ENCODE measurements at places on chromosomes 2 and 18.

DNA sequence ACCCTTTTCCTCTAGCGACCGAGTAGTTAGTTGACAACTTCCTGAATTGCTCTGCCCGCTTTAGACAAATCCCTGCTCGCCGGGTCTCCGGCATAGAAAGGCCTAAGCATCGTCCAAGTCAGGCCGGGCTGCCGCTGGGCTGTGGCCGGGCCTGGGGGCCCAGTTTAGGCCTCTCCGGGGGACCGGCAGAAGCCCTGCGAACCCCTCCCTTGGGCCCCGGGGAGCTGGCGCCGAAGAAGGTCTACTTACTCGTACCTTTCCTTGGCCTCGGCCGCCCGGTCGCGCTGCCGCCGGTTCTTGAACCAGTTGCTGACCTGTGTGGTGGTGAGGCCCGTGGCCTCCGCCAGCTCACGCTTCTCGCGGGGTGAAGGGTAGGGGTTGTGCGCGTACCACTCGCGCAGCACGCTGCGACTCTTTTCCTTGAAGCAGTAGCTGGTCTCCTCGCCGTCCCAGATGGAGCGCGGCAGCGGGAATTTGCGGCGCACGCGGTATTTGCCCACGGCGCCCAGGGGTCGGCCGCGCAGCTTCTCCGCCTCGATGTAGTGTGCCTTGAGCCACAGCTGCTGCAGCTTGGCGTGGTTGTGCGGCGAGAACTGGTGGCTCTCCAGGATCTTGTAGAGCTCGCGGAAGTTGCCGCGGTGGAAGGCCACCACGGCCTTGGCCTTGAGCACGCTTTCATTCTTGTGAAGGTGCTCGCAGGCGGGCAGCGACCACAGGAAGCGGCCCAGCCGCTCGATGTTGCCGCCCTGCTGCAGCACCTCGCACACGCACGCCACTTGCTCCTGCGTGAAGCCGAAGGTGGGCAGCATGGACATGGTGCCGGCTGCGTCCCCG, 739 bp downstream of the SIX2 start:
- DNase-seq = no peak

DNA sequence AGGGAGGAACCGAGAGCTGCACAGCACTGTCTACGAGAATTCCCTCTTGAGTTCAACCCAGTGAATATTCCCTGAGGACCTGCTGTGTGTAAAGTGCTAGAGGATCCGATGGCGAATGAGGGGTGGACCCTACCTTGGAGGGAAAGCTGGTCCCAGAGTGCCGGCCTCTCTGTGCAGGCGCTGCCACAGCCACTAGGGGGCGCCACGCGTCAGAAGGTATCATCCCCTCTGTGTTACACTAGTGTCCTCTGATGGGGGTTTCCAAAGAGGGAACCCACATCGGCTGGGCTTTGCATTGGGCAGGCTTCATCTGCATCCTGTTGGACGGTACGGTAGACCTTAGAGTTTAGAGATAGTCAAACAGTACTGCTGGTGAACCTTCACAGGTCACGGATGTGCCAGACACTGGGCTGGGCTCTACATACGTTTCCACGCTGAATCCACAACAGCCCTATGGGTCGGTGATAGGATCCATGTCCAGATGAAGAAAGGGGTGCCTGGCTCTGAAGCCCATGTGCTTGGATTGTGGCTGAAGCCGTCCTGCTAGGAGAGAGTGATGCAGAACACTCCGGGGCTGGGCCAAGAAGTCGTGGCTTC, 39.0 kb downstream of the COA5 start:
- DNase-seq = peak; percentile 54

DNA sequence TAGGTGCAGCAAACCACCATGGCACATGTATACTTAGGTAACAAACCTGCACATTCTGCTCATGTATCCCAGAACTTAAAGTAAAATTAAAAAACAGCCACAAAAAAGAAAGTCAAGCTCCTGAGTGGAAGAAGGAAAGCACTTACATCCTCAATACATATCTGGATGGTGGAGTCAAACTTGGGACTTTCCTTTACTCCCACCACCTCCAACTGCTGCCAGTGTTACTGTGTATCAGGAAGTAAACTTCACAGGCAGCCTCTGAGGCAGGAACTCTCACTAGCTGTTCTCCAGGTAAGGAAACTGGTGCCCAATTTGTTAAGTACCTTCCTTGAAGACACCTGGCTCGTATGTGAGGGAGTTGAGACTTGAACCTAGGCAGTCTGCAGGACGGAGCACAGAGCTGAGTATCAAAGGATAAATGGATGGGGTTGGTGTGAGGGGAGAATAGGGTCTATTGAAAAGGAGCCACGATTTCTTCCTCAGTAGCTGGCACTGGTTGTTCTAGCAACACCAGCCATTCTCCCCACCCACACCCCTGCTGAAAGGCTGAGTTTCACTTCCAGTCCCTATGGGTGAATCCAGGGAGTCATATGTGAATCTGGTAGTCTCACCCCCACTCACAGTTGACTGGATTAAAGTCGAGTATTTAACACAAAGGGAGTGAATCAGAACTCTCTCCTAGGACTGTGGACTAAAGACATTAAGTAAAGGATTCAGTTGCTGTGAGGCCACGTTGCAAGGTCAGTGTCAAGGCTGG, 50.0 kb upstream of the GPR39 start:
- DNase-seq = no peak

- DNase-seq = no peak
Observed at GRCh38 chr18:7822435-7823331, 255.6 kb downstream of the PTPRM start.

GRCh38 chr2:219906114-219907010, 278.9 kb downstream of the SLC4A3 start:
- no peak for DNase-seq

GRCh38 chr2:221268631-221269030, 303.5 kb downstream of the EPHA4 start:
- DNase-seq = no peak

DNA sequence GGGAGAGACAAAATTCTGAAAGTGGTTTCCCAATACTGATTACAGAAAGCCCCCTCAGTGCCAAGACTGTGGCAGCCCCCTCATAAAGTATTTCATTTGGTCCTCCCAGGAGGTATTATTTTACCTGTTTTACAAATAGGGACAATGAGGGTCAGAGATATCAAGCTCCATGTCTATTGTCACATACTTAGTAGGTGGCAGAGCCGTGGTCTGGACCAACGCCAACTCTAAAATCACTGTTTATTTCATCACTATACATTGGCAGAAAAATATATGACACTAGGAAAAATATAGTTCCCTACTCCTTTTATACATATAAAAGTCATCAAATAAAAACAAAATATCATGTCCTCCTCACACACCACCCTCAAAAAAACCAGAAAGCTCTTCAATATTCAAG, 68.6 kb downstream of the DHRS9 start:
- DNase-seq = no peak

- DNase-seq = no peak
Observed at GRCh38 chr2:176680916-176681516, 411.8 kb downstream of the MTX2 start.

GRCh38 chr2:163736433-163737189, 803 bp upstream of the FIGN start:
- no peak for DNase-seq

GRCh38 chr18:23144640-23145039, 9.4 kb downstream of the CABLES1 start:
- no peak for DNase-seq

DNA sequence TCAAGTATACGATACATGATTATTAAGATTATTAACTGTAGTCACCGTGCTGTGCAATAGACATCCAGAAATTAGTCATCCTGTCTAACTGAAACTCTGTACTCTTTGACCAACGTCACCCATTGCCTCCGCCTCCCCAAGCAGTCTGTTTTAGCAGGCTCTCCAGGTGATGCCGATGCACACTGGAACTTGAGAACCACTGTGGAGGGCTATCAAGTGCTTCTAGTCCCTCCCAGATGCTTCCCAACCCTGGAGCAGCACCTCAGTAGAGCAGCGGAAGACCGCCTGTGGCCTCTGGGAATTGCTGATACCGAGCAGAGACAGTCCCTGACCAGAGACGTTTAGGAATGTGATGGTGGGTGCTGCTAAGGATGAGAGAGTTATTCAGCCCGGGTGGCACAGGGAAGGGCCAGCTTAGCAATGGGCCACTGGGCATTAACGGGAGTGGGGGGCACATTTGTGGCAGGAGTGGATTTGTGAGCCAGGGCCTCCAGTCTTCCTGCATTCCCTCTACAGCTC, 50.7 kb downstream of the LIPG start:
- DNase-seq = no peak

DNA sequence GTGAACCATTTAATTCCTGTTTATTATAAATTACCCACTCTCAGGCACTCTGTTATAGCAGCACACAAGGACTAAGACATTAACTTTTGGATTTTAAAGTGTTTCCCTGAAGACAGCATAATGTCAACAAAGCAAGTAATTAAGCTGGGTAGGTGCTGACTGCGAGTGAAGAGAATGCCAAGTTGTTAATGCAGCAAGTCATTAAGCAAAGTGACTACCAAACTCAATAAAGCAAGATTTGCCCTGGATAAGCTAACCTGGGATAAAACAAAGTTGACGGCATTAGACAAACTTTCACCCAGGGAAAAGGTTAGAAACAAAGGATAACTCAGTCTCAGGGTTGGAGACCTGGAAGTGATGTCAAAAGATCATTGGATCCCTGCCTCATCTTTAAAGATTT, 28.4 kb upstream of the NABP1 start:
- DNase-seq = no peak

- no peak for DNase-seq
Observed at GRCh38 chr2:142980246-142981068, 103.0 kb downstream of the KYNU start.

DNA sequence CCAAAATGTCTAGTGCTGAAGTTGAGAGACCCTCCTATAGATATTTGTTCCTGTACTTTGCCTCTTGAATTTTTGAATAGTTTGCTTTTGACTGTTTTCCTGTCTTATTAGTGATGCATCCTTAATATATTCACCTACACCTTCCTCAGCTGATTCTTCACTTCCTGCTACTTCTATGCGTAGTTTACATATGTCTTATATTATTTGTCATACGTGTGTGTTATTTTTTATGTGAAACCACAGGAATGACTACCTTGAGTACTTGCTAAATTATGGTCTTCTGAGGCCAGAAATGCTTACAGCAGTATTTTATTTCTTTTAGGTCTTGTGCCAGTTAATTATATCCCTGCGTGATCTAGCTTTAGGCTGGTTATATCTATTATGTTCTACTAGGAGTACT, 9.9 kb downstream of the UBE2E3 start:
- DNase-seq = no peak

DNA sequence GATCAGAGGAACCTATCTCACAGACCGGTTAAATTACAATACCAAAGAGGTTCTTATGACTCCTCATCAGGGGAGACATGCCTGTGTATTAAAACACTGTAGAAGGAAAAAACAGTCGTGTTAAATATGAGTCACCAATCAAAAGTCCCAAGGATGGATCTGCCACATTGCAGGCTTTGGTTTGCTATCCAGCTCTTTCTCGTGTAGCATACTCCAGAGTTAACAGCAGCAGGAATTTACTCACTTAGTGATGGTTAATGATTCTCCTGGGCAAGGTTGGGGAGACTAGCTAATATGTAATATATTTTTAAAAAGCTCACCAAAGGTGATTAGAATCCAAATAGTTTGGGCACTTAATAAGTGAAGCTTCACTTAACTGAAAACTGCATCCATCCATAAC, 109.7 kb downstream of the MBD5 start:
- DNase-seq = no peak

- no peak for DNase-seq
Observed at GRCh38 chr2:106876699-106877098, 9.3 kb downstream of the ST6GAL2 start.

DNA sequence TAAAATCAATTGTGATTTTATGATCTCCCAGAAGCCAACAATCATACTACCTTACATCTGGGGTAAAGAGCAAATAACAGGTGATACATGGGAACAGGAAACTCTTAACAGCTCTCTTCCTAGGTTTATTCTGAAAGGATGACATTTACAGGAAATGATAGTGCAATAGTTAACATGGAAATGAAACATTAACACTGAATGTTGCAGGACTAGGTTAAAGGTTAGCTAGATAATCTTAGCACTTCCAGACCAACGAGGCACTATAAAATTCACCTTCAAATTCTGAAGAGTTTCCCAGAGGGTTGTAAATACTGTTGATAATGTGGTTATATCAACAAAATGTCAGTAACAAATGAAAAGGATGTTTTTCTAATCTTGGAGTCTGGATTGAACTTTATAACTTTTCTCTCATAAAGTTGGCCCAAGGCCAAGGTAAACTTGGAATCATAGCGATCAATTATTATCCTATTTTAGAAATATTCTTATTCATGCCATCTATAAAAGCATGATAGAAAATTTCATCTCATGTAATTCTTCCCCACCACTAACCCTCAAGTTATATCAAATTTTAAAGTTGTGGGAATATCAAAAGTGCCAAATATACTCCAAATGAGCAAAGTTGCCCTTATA, 32.9 kb upstream of the GCG start:
- DNase-seq = no peak

DNA sequence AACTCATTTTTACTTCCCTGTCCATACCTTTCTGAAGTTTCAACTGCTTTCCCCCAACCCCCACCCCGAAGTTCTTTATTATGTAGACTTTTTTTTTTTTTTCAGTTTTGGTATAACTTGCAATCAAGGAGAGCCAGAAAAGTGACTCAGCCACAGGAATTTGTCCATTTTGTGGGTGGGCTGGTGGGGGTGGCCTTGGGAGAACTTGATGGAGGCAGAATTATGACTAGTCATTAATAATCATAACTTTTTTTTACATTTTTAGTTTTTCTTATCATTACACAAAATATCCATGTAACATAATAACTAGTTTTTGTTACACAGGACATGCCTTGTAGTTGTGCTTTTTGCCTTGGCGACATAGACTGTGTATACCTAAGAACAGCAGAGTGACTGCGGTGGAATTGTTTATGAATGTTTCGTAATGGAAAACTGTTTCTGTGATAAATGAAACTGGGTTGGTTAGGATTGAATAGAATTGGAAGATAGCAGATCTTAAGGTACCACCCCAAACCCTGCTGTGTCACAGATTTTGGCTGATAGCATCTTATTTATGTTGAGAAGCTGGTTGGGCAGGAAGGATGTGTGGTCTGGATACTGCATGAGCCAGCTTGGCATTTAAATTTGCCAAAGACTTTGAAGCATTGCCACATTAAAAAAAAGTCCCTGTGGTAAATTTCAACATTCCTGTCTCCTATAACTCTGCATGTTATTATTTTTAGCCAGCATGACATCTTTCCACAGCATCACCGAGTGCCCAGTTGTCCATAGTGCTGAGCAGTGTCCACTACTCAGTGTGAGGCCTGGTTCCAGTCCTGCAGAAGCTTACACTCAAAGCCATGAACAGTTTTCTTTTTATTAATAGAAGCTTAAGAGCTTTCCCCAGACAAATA, 30.7 kb downstream of the LYPD6B start:
- DNase-seq = peak; percentile 72

DNA sequence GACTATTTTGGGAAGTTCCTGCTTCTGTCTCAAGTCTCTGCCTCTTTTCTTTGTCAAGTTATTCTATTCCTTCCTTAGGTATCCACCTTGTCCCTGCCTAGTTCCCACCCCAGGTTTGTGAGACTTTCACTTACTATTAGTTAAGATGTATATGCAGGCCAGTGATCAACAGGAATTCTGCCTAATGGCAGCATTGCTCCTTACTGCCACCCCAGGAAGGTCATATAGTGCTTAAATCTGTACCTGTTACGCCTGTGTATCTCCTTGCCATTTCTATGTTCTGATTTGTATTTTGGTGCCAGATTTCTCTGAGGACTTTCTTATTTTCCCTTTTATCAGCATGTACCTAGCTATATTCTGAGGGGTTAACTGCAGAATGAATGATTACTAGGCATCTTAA, 746.0 kb upstream of the TMEFF2 start:
- DNase-seq = no peak

- DNase-seq = no peak
Observed at GRCh38 chr2:15159751-15160177, 401.4 kb downstream of the NBAS start.

GRCh38 chr2:105451571-105452166, 52.8 kb upstream of the FHL2 start:
- DNase-seq = no peak
